MM.1S (cell line): ENCODE measurements at places on chromosomes 11 and 22.

DNA sequence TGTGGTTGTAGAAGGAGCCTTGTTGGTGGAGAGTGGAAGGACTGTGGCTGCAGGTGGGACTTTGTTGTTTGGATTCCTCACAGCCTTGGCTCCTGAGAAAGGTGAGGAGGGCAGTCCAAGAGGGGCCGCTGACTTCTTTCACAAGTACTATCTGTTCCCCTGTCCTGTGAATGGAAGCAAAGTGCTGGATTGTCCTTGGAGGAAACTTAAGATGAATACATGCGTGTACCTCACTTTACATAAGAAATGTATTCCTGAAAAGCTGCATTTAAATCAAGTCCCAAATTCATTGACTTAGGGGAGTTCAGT, 2.4 kb downstream of the FUT4 start:
- no peaks in the 10 kb centered on the region for H3K27me3 ChIP-seq
- H3K4me3 ChIP-seq: no peak overlapping the region
- no peaks in the 10 kb centered on the region for H3K36me3 ChIP-seq
- H3K27ac ChIP-seq: no peak overlapping the region
- H3K4me1 ChIP-seq: 0 out of 2 replicates have a peak, but pooled peaks cover 4% of the 10 kb centered on the region

GRCh38 chr22:29071261-29072045, 1.4 kb upstream of the KREMEN1 start:
- peak overlapping the region; percentile 12; the same call in 1 of the 2 replicates for H3K27ac ChIP-seq
- H3K27me3 ChIP-seq: no peaks in the 10 kb centered on the region
- peaks cover 8% of the 10 kb centered on the region for H3K4me1 ChIP-seq
- peak overlapping the region; percentile 60 for H3K4me3 ChIP-seq
- H3K36me3 ChIP-seq: no peaks in the 10 kb centered on the region

DNA sequence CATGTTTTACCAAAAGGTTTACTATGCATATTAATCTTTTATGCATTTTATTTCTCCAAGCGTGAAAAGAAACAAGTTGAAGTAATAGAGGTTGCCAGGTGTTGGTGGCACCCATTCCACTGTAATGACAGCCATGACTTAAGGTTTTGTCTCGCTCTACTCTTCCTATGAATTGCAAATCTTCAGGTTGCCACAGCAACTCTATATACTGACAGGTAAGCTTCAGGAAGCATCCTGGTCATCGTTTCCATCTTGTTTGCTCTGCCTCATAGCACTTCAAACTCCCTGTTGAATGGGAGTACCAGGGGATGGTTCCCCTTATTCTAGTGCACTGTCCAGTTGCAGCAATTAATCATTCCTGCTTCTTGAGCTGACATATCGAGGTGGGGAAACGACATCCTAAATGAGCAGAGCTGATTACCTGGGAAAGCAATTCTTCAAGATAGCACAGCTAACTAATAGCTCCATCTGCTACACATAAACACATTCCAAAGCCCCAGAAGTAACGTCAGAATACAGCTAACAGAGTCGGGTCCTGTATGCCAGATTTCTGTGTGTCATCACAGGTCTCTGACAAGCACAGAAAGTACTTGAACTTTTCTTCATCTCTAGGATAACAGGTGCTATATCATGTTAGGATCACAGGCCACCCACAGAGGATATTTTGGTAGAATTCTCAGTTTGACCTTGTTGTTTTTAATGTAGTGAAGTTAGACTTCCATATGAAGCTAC, 80.3 kb downstream of the CADM1 start:
- no peak overlapping the region for H3K27ac ChIP-seq
- no peak overlapping the region for H3K4me3 ChIP-seq
- no peaks in the 10 kb centered on the region for H3K36me3 ChIP-seq

DNA sequence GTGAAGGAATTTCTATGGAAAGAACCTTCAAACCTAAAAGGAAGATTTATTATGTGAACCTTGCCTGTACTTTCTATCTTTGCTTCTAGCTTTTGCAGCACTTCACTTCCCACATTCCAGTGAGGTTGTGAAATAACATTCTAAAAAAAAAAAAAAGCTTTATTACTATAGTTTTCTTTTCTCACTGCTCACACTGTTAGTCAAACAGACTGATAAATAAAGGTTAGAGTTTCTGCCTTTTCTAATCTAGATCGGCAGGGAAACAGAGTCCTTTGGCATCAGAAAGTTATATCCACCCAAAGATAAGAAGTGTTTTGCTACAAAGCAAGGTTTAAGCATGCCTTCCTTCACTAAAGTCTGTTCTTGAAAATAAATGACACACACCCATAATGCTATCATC, 2.8 kb downstream of the AAMDC start:
- no peaks in the 10 kb centered on the region for H3K27me3 ChIP-seq
- no peak overlapping the region for H3K27ac ChIP-seq
- H3K4me3 ChIP-seq: no peak overlapping the region
- no peak for DNase-seq

DNA sequence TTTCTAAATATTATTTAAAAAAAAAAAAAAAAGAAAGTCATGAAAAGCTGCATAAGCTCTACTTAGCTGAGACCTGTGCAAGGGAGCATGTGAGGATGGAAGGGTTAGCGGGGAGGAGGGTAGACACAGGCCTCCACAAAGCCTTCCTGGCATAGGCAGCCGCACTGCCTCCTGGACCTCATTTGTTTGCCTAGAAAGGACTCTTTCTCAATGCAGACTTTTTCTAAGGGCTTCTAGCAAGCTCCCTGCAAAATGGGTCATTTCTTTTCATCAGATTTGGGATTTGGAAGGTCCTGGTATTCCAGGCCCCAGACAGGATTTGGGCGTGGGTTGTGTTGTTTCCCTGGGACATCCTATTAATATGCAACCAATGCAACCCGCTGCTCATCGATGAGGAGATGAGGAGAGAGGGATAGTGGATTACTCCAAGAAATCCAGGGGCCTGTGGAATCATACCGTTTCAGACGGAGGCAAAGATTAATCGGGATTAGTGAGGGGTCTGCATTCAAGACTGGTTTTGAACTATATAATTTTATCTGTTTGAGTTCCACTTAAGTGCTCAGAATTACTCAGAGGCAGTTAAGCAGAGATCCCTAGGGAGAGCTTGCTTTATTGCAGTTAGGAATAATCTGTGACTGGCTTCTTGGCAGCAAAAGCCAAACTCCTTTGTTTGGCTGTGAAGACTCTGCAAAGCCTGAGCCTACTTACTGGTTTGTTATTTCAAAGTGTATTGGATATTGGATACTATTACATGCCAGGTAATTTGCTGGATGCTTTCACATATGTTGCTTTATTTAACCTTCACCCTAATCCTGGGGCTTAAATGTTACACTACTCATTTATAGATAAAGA, 106.9 kb upstream of the NAV2 start:
- no peaks in the 10 kb centered on the region for H3K4me1 ChIP-seq
- H3K27ac ChIP-seq: no peak overlapping the region
- no peaks in the 10 kb centered on the region for H3K27me3 ChIP-seq
- no peak overlapping the region for H3K4me3 ChIP-seq
- DNase-seq: no peak

DNA sequence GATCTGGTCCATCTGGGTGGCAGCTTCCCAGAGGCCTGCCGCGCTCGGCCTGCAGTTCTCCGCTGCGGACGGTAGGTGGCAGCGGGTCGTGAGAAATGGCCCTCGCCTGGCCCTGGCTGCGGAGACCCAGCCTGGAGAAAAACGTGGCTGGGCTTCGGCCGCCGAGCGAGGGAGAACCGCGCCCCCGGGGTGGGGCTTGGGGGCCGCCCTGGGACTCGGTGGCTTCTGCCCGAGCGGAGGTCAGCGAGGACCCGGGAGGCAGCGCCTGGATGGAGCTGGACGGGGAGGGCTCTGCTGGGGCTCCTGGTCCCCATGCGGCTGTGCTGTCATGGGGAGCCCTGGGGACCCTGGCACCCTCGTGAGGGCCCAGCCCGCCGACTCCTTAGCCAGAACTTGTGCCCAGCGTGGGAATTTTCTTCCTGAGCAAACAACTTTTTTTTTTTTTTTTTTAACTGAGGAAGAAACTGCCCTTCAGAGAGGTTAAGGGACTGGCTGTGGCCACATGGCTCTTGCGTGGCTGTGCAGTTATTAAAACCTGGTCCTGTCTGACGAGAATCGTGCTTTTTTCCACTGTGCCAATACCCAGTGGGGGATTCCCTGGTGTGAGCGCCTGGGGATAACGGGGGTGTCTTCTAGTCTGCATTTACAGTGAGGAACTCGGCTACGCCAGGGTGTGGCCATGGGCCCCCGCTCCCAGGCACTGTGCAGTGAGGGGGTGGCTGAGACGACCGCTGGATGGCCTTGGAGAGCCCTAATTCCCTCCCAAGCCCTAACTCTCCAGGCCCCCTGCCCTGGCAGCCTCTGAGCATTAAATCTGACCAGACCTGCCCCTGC, 535.6 kb downstream of the INSC start:
- no peak overlapping the region for H3K27ac ChIP-seq
- no peaks in the 10 kb centered on the region for H3K27me3 ChIP-seq
- DNase-seq: peak; percentile 86
- peak overlapping the region; percentile 51 for H3K4me3 ChIP-seq

- no peak overlapping the region for H3K4me3 ChIP-seq
- no peak for DNase-seq
- H3K36me3 ChIP-seq: no peaks in the 10 kb centered on the region
- no peak overlapping the region for H3K27ac ChIP-seq
- H3K27me3 ChIP-seq: peaks cover 72% of the 10 kb centered on the region
Measured at GRCh38 chr11:1569251-1569780, 2.8 kb downstream of the DUSP8 start.

- H3K27me3 ChIP-seq: no peaks in the 10 kb centered on the region
- DNase-seq: no peak
- H3K4me1 ChIP-seq: peaks cover 12% of the 10 kb centered on the region
- H3K36me3 ChIP-seq: no peaks in the 10 kb centered on the region
Measured at GRCh38 chr22:46610356-46610755, 9.8 kb upstream of the GRAMD4 start.

DNA sequence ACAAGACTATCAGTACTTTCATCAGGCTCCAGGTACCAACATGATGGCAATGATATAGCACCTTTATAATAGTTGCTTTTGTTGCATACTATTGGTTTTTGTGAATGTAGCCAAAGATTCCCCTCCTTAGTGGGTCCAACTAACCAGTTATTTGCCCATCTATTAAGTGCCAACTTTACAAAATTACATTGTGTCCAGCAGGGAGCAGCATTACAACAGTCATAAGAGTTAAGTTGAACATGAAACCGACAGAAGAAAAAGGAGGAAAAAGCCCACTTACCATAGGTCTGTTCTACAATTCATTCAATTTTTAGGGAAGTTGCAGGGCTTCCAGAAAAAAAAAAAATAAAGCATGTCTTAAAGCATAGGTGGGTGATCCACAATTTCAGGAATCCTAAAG, 21.6 kb downstream of the IMMP1L start:
- H3K36me3 ChIP-seq: no peaks in the 10 kb centered on the region
- peak; percentile 34 for DNase-seq
- H3K4me1 ChIP-seq: no peaks in the 10 kb centered on the region
- no peak overlapping the region for H3K27ac ChIP-seq
- no peak overlapping the region for H3K4me3 ChIP-seq
- H3K27me3 ChIP-seq: no peaks in the 10 kb centered on the region

DNA sequence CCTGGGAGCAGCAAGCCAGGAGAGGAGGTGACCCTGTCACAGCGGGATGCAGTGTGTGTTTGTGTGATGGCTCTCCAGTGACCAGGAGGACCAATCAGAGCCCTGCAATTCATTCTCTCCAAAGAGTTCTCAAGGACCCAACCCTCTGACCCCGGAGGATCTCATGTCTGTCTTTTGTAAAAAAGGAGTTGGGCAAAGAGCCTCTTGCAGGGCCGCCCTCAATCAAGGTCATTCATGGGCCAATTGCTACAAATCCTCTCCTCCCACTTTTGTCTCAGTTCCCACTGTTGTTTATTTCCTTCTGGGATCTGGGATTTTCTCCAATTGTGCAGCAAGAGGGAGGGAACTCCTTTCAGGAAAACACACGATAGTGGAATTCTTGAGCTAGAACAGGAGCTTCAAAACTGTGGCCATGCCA, 4.0 kb downstream of the TECTA start:
- H3K27me3 ChIP-seq: no peaks in the 10 kb centered on the region
- no peak overlapping the region for H3K4me3 ChIP-seq
- DNase-seq: no peak

GRCh38 chr11:59756558-59756840, 1.3 kb downstream of the STX3 start:
- H3K27ac ChIP-seq: peak overlapping the region; percentile 32; the same call in 1 of the 2 replicates
- H3K4me3 ChIP-seq: peak overlapping the region; percentile 99; the same call in 1 of the 2 replicates
- H3K4me1 ChIP-seq: peaks cover 16% of the 10 kb centered on the region
- H3K36me3 ChIP-seq: no peaks in the 10 kb centered on the region
- no peak for DNase-seq
- H3K27me3 ChIP-seq: no peaks in the 10 kb centered on the region

GRCh38 chr11:102446606-102447005, 6.0 kb downstream of the TMEM123 start:
- no peak overlapping the region for H3K4me3 ChIP-seq
- H3K4me1 ChIP-seq: peaks cover 50% of the 10 kb centered on the region
- peak overlapping the region; percentile 60; the same call in 1 of the 2 replicates for H3K27ac ChIP-seq
- peaks cover 10% of the 10 kb centered on the region; the same call in 1 of the 2 replicates for H3K36me3 ChIP-seq
- H3K27me3 ChIP-seq: no peaks in the 10 kb centered on the region

DNA sequence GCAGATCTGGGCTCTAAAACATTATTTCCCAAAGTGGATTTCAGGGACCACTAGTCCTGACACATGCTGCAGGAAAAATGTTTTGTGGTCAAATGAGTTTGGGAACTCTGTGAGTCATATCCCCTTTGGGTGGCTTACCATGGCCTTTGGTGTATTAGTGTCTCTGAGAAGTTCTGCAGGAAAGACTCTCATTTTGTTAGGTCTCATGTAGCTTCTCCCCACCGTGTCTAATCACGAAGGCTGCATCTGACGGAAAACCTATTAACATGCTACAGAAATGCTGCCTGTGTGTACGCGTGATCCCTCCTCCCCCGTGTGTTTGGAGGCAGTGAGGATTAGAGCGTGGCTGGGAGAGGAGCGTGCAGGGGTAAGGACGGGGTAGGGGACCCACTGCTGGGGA, 191.7 kb downstream of the ST3GAL4 start:
- H3K27ac ChIP-seq: no peak overlapping the region
- H3K36me3 ChIP-seq: no peaks in the 10 kb centered on the region
- H3K27me3 ChIP-seq: no peaks in the 10 kb centered on the region
- no peaks in the 10 kb centered on the region for H3K4me1 ChIP-seq
- no peak overlapping the region for H3K4me3 ChIP-seq

DNA sequence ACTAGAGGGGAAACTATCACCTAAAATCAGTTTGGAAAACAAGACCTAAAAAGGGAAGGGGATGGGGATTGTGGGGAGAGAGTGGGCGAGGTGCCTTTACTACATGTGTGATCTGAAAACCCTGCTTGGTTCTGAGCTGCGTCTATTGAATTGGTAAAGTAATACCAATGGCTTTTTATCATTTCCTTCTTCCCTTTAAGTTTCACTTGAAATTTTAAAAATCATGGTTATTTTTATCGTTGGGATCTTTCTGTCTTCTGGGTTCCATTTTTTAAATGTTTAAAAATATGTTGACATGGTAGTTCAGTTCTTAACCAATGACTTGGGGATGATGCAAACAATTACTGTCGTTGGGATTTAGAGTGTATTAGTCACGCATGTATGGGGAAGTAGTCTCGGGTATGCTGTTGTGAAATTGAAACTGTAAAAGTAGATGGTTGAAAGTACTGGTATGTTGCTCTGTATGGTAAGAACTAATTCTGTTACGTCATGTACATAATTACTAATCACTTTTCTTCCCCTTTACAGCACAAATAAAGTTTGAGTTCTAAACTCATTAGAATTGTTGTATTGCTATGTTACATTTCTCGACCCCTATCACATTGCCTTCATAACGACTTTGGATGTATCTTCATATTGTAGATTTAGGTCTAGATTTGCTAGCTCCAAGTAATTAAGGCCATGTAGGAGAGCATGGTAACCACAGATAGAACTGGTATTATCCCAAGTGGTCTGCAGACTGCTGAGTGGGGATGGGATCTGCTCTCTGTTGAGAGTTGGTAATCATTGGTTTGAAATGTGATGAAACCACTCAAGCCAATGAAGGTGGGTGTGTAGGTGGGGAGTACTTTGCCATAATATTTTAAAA, 3.6 kb downstream of the NEAT1 start:
- no peaks in the 10 kb centered on the region for H3K27me3 ChIP-seq
- DNase-seq: peak; percentile 87
- H3K4me3 ChIP-seq: peak overlapping the region; percentile 87; the same call in 1 of the 2 replicates
- H3K27ac ChIP-seq: peak overlapping the region; percentile 100
- no peaks in the 10 kb centered on the region for H3K36me3 ChIP-seq
